Fibroblast of upper back skin (primary cell): ENCODE measurements at places on chromosomes 4 and X.

GRCh38 chr4:121726642-121727268 is 30.0 kb upstream of the ANXA5 start:
- peak; percentile 77 for DNase-seq

- no peak for DNase-seq
These were observed 29.2 kb downstream of the CLRN2 start for GRCh38 chr4:17544205-17544604.

GRCh38 chrX:49226946-49227345 is 6.2 kb downstream of the CACNA1F start:
- DNase-seq = no peak

DNA sequence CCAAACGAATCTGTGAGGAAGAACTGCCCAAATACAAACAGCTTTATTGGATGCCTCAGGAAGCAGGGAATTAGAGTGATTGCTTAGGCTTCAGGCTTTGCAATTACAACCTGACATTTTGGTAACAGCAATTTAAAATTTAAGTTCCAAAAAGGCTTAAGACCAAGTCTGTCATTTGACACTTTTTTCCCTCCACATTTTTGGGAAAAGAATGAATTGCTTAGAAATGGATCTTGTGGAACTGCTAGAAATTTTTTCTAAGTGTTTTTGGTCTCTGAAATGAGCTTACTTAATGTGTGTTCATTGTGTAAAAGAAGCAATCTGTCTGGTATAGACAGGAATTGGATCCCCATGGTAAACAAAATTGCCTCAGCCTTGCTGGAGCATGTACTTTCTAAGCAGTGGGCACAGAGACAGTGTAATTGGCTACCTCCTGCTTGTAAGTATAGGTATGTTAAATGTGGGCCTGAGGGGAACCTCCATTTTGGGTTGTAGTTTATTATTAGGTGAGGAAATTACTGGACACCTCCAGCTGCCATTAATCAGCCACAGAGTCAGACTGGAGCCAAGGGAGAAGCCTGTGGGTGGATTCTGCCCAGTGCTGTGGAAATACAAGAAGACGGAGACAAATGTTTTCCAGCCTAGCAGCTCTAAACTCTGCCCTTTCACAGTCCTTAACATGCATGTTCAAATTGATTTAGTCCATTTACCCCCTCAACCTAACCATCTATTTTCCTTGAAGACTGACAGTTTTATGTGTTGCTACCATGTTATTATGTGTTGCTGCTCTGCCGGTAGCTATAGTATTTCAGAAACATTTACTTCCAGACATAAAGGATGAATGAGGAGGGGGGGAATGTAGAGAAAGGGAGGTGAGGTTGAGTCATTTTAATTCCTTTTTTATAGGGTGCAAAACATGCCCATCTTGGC is 473.0 kb downstream of the SPRY1 start:
- no peak for DNase-seq

DNA sequence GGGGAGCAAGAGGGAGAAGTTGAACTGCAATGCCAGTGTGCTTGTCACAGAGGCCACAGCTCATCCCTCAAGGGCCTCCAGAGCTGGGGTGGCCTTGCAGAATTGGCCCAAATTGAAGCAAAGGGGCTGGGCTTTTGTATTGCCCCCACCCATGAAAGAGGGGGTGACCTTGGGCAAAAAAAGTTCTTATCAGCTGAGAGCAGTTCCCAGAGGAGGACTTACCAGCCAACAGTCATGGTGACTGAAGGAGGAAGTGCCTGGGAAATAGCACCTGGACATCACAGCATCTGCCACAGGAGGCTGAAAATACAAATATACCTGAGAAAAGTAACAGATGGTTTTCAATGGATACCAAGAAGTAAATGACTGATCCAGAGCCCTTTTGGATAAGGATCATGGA is 262.4 kb downstream of the MID1IP1 start:
- no peak for DNase-seq

DNA sequence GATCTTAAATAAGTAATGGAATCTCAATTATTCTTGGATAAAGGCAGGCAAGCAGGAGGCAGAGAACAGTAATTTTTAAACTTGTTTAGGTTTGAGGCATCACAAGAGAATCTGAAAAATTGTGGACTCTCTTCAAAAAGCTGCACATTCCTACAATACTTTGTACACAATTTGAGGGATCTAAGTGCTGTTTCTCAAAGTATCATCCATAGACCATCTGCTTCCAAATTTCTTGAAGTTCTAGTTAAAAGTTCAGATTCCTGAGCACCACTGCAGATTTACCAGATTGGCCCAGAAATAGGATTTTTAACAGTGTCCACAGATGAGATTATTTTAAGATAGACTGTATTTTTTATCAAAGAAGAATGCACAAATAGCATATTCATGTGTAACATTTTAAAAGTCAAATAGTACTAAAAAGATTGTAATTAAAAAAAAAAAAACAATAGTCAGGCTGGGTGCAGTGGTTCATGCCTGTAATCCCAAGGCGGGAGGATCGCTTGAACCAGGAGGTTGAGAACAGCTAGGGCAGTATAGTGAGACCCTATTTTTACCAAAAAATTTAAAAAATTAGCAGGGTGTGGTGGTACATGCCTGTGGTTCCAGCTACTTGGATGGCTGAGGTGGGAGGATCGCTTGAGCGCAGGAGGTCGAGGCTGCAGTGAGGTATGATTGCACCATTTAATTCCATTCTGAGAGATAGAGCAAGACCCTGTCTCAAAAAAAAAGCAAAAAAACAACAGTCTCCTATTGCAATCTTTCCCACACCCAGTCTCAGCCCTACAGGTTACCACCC is 14.2 kb upstream of the FNIP2 start:
- DNase-seq = peak; percentile 64

GRCh38 chr4:1968686-1969295 is 40.0 kb downstream of the NELFA start:
- no peak for DNase-seq

DNA sequence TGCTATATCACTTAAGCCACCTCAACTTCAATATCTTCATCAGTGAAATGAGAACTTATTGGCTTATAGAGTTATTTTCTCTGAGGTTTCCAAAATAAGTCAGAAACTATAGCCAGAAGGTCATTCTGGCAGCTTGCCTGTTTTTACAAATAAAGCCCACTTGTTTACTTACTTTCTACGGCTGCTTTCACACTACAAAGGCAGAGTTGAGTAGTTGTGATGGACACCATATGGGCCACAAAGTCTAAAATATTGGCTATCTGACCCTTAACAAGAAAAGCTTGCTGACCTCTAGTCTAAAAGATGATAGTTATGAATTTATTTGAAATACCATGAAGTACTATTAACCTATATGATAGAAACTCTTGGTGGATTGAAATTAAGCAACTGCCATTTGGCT is 67.3 kb upstream of the ATOH1 start:
- no peak for DNase-seq

DNA sequence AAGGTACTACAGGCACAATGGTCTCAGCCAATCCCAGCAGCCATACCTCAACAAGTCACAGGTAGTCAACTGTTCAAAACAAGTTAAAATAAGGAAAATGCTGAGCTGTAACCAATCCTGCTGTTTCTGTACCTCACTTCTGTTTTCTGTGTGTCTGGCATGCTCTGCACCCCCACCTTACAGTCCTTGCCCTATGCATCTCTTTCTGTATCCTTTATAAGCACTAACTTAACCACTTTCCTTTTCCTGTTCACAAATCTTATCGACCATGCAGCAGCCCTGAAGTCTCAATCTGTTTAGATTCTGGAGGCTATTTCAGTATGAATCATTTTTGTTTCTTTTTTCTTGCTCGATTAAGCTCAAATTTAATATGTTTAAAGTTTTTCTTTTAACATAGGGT is 12.5 kb upstream of the FAM13A start:
- DNase-seq = no peak
